T-helper 17 cell (primary cell): ENCODE measurements at places on chromosomes 3 and 15.

DNA sequence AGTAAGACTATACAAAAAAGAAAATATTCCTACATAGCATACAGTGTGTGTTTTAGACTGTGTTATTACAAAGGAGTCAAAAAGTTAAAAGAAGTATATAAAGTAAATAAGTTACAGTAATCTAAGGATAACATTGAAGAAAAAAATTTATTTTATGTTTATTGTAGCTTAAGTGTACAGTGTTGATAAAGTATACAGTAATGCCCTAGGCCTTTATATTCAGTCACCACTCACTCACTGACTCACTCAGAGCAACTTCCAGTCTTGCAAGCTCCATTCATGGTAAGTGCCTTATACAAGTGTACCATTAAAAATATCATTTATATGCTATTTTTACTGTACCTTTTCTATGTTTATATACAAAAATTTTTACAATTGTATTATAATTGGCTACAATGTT lies 220.1 kb downstream of the BCHE start:
- DNase-seq, result no peak

- no peak for DNase-seq
Observed at GRCh38 chr3:9676785-9677184, 26.8 kb upstream of the CPNE9 start.

GRCh38 chr15:78749831-78750230 lies 61.4 kb downstream of the ADAMTS7 start:
- no peak for DNase-seq

- no peak for DNase-seq
Observed at GRCh38 chr3:99114565-99115291, 213.2 kb upstream of the DCBLD2 start.

- no peak for DNase-seq
Observed at GRCh38 chr3:52036829-52037228, 19.5 kb downstream of the DUSP7 start.

GRCh38 chr15:63602595-63602994 lies 5.4 kb downstream of the FBXL22 start:
- no peak for DNase-seq
